Astrocyte of the spinal cord (primary cell): ENCODE measurements at places on chromosomes 16 and 17.
A peak's percentile ranks its signal among the peaks of the same experiment; 100 is the strongest.

DNA sequence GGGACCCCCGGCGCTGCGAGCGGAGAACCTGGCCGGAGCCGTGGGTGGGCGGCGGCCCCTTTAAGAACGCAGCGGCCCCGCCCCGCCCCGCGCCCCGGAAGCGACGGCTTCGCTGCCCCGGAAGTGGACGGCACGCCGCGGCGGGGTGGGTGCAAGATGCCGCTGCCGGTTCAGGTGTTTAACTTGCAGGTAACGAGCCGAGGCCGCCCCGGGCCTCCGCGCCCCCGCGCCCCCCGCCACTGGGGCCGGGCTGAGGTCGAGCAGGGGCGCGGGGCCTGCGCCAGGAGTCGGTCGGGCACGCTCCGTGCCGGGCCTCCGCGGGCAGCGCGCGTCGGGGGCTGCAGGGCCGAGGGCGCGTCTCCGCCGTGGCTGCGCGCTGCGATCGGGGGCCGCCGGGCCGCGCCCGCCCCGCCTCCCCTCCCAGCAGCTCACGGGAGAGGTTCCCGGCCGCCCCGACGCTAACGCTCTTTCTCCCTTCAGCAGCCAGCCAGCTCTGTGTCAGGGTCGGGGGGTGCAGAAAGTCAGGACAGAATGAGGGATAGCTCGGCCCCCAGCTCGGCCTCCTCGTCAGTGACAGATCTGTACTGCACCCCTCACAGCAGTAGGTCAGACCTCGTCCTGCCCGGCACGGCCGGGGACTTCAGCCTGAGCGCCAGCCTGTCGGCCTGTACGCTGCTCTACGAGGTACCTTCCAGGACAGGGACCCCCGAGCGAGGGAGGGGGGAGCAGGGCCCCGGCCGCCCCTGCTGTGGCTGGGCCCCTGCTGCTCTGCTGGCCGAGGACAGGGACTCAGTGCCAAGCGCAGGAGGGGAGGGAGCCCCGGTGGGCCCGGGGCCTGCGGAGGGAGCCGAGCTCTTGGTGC, at the start of the genes GPS1 and RFNG:
TSS of gene GPS1 (plus strand) at position 123 of the 862 bp plus-strand sequence. CDS start at position 157, 34 bp downstream.
TSS of gene RFNG (minus strand) at position 36 of the 862 bp plus-strand sequence. CDS start 45 bp downstream, outside the sequence.
- DNase-seq = peak; percentile 50

GRCh38 chr16:23578101-23578830, 17.9 kb downstream of the NDUFAB1 start:
- DNase-seq = no peak

DNA sequence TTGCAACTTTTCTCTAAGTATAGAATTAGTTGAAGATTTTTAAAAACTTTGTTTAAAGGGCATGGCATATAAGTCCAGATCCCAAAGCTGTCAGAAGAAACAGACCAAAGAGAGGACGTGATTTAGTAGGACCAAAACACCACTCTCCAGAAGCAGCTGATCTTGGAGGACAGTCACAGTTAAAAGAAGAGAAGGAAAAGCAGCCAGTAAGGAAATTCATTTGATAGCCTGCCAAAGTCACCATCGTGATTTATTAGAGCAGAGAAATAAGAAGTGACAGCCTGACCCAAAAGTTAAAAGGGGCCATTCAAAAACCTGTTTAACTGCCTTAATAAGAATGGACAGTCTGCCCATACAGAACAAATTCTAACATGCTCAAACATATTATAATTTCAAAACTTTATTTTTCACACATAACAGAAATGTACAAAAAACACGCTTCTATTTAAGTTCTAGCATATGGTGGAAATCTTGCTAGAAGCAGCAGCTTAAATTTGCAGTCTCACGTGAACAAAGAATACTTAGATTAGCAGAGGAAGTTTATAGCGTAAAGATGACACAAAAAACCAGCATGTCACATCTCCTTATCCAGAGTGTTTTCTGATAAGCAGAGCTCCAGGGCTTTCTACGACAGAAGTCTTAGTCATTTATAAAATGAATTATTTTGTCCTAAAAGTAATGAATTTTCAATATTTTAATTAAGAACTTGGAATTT, 37.2 kb downstream of the TXNDC11 start:
- DNase-seq = no peak

GRCh38 chr16:87171723-87172122, 145.5 kb downstream of the C16orf95 start:
- no peak for DNase-seq

DNA sequence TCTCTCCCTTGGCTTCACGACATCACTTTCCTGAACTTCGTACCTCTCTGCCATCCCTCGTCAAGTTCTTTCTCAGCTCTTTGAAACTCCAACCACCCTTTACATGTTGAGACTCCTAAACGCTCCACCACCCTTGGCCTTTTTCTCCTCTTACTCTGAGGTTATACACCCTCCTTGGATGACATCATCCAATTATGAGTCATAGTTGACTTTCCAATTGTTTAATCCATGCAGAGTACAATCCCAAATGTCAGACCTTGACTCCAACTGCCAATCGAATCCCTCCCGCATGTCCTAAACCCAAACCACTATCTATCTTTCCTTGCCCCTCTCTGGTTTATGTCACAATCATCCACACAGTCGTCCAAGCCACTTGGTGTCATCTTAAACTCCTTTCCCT, 18.4 kb upstream of the C16orf82 start:
- DNase-seq = no peak

DNA sequence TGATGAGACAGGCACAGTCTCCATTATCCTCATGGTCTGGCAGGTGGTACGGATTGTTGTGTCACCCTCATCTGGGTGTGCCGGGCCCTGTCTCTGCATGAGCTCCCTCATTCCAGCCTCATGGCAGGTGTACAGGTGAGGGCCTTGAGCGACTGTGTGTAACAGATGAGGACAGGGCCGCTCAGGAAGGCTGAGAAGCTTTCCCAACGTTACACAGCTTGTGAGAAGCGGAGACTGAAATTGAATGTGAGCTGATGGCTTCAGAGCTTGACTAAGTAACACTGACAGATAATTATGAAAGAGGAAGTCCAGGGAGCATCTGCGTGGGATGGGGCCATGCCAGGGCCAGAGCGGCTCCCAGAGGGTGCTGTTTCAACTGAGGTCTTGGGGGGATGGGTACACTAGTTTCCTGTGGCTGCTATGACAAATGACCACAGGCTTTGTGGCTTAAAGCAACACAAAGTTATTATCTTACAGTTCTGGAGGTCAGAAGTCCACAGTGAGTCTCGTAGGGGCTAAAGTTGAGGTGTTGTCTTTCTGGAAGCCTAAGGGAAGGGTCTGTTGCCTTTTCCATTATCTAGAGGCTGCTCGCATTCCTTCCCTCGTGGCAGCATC, 36.7 kb downstream of the CMIP start:
- DNase-seq = peak; percentile 18

DNA sequence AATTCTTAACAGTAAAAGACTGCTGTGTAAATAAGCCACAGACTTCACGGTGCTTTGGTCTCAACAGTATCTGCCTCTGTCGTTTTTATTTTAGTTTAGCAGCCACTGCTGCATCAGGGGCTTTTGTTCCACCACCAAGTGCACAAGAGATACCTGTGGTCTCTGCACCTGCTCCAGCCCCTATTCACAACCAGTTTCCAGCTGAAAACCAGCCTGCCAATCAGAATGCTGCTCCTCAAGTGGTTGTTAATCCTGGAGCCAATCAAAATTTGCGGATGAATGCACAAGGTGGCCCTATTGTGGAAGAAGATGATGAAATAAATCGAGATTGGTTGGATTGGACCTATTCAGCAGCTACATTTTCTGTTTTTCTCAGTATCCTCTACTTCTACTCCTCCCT, 7.9 kb downstream of the HERPUD1 start:
- DNase-seq = no peak

DNA sequence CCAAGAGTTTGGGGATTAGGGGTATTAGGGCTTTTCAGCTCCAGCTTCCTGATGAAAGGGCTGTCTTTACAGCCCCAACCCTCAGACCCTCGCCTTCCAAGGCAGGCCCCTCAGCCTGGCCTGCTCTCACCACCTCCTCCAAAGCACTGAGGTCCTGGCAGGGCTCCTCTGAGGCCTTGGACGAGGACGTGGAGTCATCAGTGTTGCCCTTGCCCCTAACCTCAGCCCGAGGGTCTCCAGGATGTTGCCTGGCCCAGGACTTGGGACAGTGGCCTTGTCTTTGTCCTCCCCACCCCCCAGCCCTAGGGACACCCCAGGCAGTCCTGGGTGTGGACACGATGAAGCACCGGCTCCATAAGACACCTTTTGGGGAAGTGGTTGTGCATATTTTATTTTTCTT, 28.2 kb downstream of the B9D1 start:
- DNase-seq = no peak

GRCh38 chr16:65725156-65725845, 603.4 kb upstream of the CDH11 start:
- DNase-seq = peak; percentile 17

DNA sequence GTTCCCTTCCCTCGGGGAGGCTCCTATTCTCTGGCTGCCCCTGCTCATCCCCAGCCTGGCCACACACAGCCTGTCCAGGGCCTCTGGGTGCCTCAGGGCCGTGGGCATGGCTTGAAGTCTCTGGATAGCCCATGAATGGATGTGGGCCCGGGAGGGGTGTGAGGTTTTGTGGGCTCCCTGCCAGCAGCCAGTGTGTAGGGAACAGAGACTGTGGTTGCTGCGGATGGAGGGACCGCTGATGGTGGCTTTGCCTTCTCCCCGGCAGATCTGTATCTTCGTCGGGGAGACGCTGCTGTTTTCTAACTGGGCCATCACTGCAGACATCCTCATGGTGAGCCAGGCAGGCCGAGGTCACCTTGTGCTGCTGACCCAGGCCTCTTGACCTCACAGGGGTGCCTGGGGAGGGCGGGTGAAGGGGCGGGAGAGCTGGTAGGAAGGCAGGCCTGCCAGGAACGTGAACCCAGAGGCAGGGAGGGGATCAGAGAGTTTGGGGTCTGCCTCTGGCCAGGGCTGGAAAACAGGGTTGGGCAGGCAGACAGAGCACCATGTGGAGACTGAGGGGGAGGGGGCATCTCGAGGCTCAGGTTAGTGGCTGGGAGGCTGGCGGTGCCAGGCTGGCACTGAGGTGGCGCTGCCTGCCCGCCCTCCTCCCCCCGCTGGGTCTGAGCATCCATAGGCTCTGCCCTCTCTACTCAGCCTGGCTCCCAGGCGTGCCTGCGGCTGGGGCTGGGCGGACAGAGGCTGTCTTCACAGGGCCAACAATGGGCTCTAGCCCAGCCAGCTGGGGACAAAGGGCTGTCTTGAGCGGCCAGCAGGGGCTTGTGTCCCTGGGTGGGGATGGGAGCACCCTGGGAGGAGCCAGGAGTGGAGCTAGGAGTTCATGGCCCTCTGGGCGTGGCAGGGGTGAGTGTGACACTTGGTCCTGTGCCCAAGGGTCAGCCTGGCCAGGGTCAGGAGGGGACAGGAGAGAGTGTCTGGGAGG, 21.4 kb downstream of the MYBBP1A start:
- no peak for DNase-seq

DNA sequence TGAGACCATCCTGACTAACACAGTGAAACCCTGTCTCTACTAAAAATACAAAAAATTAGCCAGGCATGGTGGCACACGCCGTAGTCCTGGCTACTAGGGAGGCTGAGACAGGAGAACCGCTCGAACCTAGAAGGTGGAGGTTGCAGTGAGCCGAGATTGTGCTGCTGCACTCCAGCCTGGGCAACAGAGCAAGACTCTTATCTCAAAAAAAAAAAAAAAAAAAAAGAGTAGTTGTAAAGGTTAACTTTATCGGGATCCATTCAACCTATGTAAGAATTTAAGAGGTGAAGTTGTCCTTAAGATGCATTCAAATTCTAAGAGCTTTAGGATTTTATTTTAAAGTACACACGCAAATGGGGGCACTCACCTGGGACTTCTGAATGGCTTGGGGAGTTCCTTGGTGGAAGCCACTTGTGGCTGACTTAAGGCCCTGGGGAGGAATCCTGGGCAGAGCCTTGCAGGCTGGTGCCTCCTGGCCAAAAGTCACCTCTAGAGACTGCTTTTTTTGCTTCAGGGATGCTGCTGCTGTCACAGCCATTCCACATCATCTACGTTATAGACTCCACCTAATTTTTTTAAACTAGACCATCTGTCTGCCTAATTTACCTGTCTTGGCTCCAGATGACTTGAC, 3.3 kb downstream of the CTCF start:
- DNase-seq = no peak

- no peak for DNase-seq
These were observed 19.3 kb downstream of the PEMT start for GRCh38 chr17:17572010-17572785.

DNA sequence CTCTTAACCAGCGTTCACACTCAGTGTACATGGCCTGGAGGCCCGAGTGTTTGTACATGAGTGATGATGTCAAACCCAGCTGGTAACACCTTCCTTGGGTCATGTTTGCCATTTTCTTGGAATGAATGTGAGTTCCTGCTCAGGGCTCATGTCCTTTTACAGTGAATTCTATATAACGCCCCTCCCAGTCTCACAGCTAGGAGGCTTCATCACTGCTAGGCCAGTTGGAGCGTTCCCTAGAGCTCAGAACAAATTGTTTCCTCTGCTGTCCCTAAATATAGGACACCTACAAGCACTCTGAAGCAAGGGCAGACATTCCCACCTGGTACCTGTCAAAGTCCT, 5.5 kb downstream of the TIMM22 start:
- DNase-seq = peak; percentile 67

- no peak for DNase-seq
These were observed 2.7 kb upstream of the DHRS7B start for GRCh38 chr17:21124086-21124485.
